Occipital lobe (tissue), 3 donors: ENCODE measurements at places on chromosomes 6 and 20.

DNA sequence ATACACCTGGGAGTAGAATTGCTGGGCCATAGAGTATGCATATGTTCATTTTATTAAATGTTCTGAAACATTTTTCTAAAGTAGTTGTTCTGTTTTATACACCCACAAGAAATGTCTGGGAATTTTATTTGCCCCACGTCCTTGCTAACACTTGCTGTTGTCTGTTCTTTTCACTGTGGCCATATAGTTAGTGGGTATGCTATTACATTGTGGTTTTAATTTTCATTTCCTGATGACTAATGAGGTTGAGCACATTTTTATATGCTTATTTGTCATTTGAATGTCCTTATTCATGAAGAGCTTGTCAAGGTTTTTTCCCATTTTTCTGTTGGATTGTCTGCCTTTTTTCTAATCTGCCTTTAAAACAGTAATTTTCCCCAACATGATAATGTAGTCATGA is 41.5 kb upstream of the TGM3 start:
- no peak for DNase-seq

DNA sequence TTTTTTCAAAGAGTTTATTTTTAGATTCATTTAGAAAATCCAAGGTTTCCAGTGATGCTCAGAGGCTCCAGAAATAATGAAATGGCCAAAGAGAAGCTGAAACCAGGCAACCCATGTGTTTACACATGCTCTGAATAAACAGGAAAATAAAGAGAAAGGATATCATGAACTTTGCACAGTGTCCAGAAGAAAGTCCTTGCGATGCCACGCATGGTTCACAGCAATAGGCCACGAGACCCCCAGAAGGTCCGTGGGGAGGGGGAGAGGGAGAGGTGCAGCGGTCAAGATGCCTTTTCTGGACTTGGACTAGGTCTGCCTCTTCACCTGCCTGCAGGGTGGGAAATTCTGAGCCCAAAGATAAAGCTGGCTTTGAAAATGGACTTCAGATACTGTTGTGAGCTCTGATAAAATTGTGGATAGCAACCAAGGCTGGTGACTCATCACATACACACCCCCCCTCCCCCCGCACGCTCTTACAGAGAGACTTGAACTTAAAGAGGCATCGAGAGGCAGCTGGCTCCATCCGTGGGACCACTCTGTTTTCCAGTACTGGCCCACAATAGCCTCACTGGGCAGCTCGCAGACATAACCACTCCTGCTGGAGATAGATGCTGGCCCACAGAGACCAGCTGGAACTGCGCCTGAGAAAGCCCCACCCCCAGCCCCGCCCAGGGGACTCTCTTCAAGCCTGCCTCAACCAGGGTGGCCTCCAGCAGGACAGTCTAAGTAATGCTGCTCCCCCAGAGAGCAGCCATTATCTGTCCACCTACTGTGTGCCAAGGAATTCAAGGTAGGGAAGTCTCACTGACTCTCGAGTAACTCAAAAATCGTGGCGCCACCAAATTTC is 21.2 kb upstream of the NFATC2 start:
- no peak for DNase-seq

- no peak for DNase-seq
Observed at GRCh38 chr6:31074401-31074800, 38.0 kb downstream of the C6orf15 start.

DNA sequence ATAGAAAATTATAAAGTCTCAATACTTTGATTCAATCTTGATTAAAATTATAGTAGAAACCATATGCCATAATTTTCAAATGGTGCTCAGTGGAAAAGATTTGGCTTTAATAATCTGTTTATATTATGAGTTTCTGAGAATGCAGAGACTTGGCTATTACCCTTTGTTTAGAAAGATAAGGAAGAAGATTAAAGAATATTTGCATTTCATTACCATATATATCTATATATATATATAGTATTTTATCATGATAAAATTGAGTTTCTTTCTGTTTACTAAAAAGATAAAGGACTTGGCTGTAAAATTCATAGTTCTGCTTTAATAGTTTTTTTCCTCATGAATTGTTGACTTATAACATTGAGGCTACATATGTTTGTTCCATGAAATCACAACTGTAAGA is 679.3 kb upstream of the MAP3K7 start:
- DNase-seq = no peak

DNA sequence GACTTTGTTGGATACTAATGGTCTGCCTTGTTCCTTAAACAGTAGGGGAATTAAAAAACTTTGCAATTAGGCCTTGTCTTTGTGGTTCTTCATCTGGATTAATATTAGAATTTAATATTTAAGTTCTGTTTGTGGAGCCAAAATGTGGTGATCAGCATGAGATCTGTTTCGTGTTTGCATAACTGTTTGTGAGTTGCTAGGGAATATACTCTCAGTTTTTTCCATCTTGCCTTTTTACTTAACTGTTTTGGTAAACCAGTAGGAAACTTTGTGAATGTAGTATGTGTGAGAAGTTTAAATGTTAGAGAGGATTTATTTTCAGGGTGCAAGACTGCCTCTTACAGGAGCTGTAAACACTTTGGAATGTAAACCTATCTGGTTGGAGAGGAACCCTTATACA is 35.6 kb downstream of the LRRC1 start:
- DNase-seq = no peak

- DNase-seq = no peak
Observed at GRCh38 chr20:6238421-6238820, 115.6 kb upstream of the FERMT1 start.

GRCh38 chr20:10639737-10640556 is 33.9 kb downstream of the JAG1 start:
- DNase-seq = peak; percentile 13
